NCI-H1930 (cell line): ENCODE measurements at places on chromosomes 6 and 20.

GRCh38 chr20:24146231-24146634 is 157.7 kb upstream of the GGTLC1 start:
- no peak for DNase-seq

DNA sequence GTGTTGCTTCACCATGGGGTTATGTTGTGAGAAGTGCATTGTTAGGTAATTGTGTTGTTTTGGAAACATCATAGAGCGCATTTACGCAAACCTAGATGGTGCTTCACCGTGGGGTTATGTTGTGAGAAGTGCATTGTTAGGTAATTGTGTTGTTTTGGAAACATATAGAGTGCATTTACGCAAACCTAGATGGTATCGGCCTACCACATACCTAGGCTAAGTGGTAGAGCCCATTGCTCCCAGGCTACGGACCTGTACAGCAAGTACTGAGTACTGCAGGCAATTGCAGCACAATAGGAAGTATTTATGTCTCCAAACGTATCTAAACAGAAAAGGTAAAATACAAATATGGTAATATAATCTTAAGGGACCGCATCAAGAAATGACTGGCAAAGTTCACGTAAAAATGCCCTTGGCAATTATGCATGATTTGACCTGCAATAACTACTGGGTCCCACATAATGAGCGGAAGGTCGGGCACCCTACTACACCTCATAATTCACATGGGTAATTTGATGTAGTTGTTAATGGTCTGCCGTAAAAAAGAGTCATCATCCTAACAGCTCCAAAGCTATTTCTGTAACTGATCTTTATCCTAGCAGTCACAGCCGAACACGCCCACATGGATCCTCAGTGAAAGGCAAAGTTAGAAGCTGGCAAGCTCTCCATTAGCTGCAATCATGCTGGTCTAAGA is 76.0 kb downstream of the RSPH3 start:
- no peak for DNase-seq

DNA sequence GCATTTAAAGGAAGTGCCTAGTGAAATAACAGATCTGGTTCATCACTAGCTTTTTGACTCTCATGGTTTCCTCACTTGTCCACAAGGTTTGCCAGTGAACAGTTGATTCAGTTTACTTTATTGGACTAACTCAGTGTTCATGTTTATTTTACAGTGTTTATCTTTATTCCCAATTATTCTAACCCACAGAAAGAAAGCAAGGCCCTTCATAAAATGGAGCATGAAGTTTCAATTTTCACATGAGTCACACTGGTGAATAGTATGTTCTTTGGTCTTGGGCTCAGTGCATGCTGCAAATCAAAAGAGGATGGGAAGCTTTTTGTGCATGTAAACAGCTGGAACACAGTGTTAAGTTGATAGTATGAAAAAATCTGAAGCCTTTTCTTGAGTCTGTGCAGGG is 217.6 kb upstream of the HDDC2 start:
- no peak for DNase-seq

GRCh38 chr20:51363378-51363777 is 179.1 kb downstream of the NFATC2 start:
- DNase-seq, result no peak
